Uterus (tissue), 4 donors: ENCODE measurements at places on chromosomes 7 and 10. TPM values are rescaled to one million over a fixed set of nuclear protein-coding genes. Genes with fewer than 3 reads are reported as not detected.

- DNase-seq = no peak
Observed at GRCh38 chr10:4639960-4640359, 186.0 kb upstream of the AKR1E2 start.

DNA sequence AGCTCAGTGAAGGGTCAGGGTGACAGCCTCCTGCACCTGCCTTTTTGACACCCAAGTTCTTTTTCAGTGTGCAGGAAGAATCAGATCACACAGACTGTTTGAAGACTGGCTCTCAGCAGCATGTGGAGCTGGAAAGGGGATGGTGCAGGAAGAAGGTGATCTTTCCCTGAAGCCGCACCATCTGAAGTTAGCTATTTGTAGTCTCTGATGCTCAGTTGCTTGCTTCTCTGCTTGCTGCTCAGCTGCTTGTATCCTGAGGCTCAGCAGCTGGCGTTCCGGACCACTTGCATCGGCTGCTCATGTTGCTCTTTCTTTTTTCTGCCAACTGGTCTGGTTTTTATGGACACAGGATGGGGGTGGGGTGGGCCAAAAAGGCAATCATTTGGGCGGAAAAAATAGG is 15.8 kb upstream of the DNMBP start:
- no peak for DNase-seq

DNA sequence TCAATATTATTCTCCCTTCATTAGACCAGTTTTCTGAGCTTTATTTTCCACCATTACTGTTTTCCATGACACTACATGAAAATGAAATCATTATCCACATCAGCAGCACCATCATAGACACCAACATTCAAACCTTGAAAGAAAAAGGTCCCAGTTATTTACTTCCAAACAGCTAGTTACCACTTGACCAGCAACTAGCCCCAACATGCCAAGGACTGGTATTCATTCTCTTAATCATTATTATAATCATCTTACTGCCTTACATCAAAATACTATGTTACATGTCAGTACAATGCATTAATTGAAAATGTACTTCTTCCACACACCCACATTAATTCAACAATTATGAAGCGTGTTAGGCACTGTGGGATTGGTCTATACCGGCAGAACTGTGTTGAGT is 199.4 kb downstream of the TSPAN12 start:
- DNase-seq = no peak

- DNase-seq = no peak
Observed at GRCh38 chr7:11193888-11194287, 220.2 kb downstream of the PHF14 start.

Gene OGDHL
- 0.15 TPM for total RNA-seq

Gene CCL24
- total RNA-seq = not detected

- no peak for DNase-seq
Observed at GRCh38 chr7:150964593-150965111, 13.5 kb downstream of the KCNH2 start.

GRCh38 chr7:128458956-128459355 is 3.3 kb downstream of the HILPDA start:
- DNase-seq = no peak

- no peak for DNase-seq
Observed at GRCh38 chr10:87753995-87754866, 63.8 kb downstream of the ATAD1 start.

GRCh38 chr10:61793760-61794703 is 107.5 kb upstream of the ARID5B start:
- no peak for DNase-seq

DNA sequence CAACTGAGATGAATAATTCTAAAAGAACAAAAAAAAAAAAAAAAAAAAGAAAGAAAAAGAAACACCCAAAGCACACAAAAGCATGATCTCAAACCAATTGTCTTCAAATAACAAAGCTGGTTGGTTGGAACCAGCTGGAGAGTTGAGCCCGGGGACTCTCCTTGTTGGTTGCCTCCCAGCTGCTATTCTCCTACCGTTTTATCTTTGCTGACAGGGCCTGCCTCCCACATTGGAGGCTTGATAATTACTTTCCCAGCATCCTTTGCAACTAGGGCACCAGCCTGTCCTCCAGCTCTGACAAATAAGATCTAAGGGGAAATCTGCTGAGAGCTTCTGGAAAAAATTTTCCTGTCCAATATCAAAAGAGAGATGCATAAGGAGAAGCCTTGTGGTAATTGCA is 6.8 kb downstream of the PON1 start:
- no peak for DNase-seq

GRCh38 chr10:89904755-89905154 is 203.4 kb downstream of the KIF20B start:
- no peak for DNase-seq

- no peak for DNase-seq
Observed at GRCh38 chr7:87575521-87575920, 25.2 kb downstream of the ABCB1 start.

Gene ANKMY2
- 48.7 TPM for total RNA-seq

DNA sequence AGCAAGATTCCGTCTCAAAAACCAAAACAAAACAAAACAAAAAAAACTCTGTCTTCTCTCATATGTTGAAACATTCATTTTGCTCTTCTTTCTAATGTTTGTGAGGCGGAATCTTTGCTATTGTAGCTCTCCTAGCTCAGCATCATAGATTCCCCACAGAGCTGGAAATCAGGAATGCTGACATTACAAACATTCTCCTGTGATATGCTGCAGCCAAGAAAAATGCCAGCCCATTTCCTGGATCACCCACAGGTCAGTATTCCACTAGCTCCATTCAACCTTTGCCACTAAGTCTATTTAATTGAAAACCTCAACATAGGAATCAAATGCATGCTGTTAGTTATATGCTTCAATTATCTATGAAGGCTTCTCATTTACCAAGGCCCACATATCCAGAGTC is 186.3 kb downstream of the IPMK start:
- DNase-seq = no peak

Gene RP9
- 55.8 TPM for total RNA-seq

DNA sequence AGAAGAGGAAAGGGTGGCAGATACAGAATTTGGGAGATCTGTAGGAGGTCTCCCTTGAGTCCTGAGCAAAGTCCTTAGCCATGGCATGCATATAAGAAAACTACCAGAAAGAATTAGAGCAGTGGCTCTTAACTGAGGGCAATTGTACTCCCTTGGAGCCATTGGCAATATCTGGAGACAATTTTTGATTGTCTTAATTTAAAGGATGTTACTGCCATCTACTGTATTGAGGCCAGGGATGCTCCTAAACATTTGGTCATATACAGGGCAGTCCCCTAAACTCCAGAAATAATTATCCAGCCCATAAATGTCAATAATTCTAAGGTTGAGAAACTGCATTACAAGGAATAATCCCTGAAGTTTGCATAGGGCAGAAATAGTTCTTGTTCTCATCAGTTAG is 136.4 kb upstream of the ODAD2 start:
- DNase-seq = no peak

Gene CALML3
- total RNA-seq = not detected

- DNase-seq = no peak
Observed at GRCh38 chr10:121237718-121238117, 360.5 kb downstream of the FGFR2 start.

GRCh38 chr10:92822060-92822634 is 26.2 kb upstream of the EXOC6 start:
- no peak for DNase-seq

GRCh38 chr7:105978035-105978434 is 15.0 kb downstream of the CDHR3 start:
- no peak for DNase-seq

DNA sequence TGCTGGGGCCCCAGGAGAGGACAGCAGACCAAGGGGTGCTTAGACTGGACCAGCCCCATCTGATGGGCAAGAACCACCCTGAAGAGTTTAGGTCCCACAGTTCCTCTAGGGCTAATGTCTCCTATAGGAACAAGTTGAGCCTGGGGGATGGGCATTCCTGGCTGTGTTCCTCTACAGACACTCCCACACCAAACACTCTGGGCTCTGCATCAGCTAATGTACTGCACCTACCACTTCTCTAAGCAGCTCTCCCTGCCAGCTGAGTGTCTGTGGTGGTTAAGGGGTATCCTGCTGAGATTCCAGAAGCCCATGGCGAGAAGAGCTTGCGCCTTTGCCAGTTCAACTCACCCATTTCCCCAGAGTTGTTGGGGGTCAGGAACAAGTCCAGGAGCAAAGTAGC is 284.1 kb upstream of the CSTF2T start:
- no peak for DNase-seq

- DNase-seq = no peak
Observed at GRCh38 chr7:15507171-15507570, 54.6 kb downstream of the AGMO start.

DNA sequence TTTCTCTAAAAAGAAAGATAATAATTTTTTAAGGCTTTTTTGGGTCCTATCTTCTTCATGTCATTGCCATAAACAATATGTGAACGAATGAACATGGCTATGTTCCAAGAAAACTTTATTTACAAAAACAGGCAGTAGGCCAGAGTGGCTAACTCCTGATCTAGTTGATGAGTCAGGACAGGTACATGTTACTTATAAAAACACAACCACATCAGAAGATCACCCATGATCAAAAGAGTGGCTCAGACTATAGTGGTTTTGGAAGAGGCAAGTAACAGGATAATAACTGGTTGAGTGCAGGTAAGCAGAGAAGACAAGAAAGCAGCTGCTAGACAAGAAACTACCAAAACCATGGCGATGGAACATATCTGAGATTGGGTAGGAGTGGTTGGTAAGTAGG is 468.7 kb downstream of the KCNMA1 start:
- DNase-seq = no peak

Gene LRRC17
- 2.0 TPM for total RNA-seq

DNA sequence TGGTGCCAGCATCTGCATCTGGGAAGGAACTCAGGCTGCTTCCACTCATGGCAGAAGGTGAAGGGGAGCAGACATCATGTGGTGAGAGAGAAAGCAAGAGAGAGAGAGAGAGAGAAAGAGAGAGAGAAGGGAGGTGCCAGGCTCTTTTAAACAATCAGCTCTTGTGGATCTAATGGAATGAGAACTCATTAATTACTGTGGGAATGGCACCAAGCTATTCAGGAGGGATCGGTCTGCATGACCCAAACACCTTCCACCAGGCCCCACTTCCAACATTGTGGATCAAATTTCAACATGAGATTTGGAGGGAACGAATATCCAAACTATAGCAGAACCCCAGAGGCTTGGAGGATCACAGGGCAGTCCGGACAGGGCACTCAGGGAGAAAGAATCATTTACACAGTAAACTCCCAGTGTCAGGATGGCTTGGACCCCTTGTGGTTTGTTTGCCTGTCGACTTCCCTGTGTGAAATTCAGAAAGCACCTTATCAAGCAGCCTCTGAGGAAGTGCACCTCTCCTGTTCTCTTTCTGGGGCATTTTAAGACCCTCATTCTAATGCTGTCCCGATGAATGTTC is 308.5 kb downstream of the REEP3 start:
- no peak for DNase-seq

Gene HKDC1
- total RNA-seq = 4.0 TPM

Gene CPA2
- not detected for total RNA-seq
